ENCODE measurements at places on chromosomes 3 and 15.

GRCh38 chr3:31137718-31138465 lies 243.4 kb upstream of the GADL1 start:
- no peak for DNase-seq

DNA sequence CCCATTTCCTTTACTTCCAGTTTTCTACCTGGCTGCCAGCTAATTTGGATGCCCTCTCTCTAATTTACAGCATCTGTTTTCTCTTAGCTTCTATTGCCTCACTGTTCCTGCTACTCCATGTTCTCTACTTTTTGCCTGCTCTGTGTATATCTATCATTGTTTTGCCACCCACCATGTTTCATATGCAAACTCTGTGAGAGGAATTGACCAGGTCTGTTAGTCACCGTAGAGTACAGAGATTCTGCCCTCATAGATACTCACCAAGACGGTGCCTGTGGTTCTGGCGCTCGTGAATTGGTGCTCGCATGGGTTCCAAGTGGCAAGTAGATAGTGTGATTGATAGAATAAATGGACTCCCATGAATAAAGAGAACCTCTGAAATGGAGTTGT lies 288.8 kb downstream of the CNTN6 start:
- DNase-seq = no peak

- no peak for DNase-seq
These were observed 47.9 kb downstream of the NAALADL2 start for GRCh38 chr3:174907027-174907426.

DNA sequence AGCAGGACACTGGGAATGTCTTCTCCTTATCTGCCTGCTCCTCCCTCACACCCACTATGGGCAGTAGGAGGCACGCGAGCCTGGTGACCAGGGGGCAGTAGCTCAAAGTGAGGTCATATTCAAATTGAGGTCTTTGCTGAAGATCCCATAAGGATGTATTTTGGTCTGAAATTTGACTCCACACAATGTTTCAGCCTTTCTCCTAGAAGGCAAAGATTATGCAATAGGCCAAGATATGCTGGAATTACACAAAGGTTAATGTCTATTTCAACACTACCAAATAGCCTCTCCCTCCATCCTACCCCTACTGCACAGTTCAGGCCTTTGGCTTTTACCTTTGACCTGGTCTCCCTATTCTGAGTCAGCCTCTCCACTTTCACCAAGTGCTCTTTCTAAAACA lies 203.0 kb downstream of the TIGIT start:
- no peak for DNase-seq

- DNase-seq = no peak
These were observed 533.1 kb upstream of the NAALADL2 start for GRCh38 chr3:174325834-174326700.

DNA sequence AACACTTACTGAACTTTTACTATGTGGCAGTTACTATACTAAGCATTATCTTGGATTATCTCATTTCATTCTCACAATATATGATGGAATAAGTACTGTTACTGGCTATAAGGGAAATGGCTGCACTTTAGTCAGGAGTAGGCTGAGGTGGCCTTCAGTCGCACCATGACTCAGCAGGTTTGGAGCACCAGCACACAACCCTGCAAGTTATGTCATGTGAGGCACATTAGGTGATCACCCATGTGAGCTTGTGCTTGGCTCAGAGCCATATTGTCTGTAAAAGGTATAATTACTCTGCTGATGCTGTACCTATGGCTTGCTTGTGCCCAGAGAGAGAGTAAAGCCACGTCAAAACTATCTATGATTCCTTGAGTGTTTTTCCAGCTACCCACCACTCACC lies 54.1 kb upstream of the TIPARP start:
- DNase-seq = no peak

GRCh38 chr3:77513542-77513941 lies 473.6 kb downstream of the ROBO2 start:
- no peak for DNase-seq

- no peak for DNase-seq
These were observed 8.3 kb upstream of the PRR20G start for GRCh38 chr3:127296166-127296565.

DNA sequence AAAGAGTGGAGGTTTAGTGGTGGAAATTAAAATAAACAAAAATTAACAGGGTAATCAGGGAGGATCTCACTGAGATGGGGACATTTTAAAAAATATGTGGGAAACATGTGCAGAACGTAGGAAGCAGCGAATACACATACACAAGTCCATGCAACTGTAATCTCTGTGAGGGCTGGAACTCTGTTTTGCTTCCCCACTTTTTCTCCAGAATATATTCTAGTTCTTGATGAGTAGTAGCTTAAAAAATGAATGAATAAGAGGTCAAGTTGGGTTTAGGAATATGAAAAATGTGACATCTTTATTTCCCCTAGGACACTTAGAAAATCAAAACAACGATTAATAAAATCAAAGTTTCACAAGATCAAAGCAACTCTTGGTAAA lies 312.2 kb upstream of the ZNF717 start:
- DNase-seq = no peak

GRCh38 chr15:49731187-49732099 lies 110.6 kb downstream of the DTWD1 start:
- no peak for DNase-seq

DNA sequence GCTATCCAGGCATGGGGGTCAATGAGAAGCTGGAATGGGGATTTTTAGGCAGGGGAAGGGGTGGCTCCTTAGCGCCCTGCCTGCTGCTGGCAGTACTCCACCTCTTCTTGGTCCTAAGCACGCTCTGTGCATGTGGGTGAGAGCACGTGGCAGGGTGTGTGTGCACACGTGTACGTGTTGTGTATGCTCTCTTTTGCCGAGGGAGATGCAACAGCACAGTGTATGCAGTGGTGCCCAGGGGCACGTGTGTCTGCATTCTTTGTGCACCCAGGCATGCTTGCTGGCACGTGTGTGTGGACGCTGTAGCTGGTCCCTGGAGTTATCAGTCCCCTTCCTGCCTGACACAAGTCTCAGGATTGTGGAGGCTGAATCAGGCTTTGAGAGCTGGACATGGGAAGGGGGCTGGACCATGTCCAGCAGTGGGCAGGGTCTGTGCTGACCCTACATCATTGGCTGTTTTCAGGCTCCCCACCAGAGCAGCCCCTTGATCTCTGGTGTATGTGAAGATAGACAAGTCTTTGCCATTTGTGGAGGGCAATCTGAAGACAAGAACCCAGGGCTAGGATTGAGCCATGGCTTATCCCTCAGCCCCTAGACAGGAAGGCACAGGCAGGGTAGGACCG lies 1.9 kb upstream of the CAMKV start:
- DNase-seq = no peak

- DNase-seq = no peak
These were observed 404.3 kb downstream of the AGBL1 start for GRCh38 chr15:86483936-86484335.
